ENCODE measurements at places on chromosomes 3 and 15.

- DNase-seq, result peak; percentile 20
These were observed 26.9 kb downstream of the PIERCE2 start for GRCh38 chr15:55434989-55435825.

DNA sequence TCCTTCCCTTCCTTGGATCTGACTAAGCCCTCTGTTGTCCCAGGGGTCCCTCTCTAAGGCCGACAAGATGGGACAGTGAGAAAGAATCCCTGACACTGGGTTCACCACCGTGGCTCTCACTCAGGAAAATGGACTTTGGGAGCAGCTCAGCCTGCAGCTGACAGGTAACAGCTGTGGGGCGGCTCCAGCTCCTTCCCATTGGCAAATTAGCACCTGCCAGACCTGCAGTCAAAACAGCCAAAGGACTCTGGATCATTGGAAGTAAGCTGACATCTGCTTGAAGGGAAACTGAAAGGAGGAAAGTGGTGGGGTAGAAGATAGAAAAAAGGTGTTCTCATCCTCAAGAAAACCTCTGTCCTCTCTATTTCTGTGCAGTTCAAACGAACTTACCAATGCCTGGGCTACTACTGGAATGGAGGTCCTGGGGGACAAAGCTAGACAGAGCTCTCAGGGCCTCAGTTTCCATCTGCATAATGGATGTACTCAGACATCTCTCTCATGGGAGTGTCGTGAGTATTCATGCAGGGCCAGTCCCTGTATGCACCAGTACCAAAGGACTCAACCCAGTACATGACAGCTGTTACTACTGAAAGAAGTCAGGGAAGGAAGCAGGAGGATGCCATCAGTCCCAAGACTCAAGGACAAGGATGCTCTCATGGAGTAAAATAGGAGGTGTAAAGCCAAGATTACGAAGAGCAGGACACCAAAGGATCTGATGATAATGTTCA, 53.6 kb upstream of the DCLK3 start:
- DNase-seq, result no peak

DNA sequence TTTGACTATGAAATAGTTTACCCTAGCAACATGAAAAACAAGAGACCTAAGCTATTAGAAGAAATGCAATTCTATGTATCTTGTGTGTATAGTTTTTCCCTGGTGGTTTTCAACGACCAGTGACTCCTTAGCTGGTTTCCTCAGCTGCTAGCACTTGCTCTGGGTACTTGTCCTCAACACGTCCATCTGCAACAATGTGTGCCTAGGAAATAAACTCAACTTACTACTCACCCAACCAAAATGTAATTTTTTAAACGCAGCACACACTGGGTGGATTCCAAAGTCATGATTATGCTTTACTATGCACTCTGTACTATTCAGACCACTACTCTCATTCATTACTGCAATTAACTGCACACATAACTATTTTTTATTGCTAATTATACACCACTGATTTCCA, 31.0 kb downstream of the CPA3 start:
- peak; percentile 11 for DNase-seq

DNA sequence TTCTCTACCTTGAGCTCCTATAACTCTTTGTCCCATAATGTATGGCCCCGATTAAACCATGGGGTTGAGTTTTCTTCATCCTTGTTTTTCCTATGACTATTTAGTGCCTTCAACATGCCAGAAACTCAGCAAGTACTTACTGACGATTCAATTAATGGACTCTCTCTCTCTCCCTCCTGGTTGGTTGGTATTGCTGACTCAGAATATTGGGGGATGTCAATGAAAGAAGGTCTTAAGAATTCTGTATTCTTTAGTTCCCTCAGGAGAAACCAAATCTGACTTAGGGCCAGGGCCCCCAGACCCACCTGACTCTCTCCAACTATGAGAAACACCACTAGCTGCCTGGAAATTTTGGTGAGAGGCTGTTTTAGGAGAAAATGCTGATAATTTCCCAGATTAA, 40.8 kb downstream of the TM4SF4 start:
- no peak for DNase-seq

DNA sequence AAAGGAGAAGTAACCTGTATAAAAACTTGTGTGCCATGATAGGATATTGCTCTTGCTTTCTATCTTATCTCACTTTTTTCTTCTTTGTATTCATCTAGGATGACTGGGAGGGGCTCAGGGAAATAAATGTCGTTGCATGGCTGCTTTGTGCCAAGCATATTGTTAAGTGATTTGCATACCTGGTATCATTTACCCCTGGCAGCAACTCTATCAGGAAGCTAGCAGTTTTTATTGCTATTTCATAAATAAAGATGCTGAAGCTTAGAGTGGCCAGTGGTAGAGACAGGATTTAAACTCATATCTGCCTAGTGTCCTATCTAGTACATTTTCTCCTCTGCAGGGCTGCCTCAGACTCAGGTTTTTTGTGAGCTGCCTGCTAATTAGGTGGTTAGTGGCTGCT, 253.3 kb downstream of the PTPRG start:
- DNase-seq, result no peak

GRCh38 chr3:192726385-192726784, 956 bp downstream of the FGF12 start:
- no peak for DNase-seq

GRCh38 chr3:184592371-184593219, 31.0 kb downstream of the EPHB3 start:
- DNase-seq, result no peak

DNA sequence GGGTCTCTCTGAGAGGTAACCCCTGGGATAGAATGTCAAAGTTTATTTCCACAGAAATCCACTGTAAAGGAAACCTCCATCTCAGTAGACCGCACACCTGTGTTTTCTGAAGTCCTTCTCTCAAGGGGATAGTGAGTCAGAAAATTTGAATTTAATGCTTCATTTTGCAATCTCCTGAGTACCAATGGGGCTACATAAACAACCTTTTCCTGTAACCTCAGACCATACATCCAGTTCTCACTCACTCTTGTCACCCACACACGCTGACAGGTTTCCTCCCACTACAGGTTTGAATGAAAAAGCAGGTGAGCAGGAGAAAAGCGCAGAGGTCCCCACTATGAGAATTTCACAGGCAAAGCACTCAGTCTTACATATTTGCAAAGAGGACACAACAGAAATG, 165.3 kb upstream of the MCTP2 start:
- no peak for DNase-seq

GRCh38 chr15:81336568-81336967, 12.6 kb upstream of the STARD5 start:
- no peak for DNase-seq

GRCh38 chr15:36658312-36658711, 78.9 kb downstream of the CDIN1 start:
- DNase-seq, result no peak

DNA sequence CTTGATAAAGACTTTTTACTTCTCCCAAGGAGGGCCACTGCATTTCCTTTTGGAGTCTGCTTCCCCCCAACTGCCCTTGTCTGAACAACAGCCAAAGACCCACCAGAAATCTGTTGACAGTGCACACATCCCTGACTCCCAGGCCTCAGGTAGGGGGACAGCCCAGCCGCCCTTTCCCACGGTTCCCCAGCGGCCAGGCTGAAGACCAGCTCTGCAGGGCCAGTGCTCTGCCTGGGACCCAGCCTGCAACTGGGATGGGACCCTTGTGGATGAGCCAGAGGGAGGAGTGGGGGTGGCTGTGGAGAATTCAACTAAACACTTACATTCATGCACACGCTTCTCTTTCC, 8.1 kb upstream of the PRR23E start:
- no peak for DNase-seq

DNA sequence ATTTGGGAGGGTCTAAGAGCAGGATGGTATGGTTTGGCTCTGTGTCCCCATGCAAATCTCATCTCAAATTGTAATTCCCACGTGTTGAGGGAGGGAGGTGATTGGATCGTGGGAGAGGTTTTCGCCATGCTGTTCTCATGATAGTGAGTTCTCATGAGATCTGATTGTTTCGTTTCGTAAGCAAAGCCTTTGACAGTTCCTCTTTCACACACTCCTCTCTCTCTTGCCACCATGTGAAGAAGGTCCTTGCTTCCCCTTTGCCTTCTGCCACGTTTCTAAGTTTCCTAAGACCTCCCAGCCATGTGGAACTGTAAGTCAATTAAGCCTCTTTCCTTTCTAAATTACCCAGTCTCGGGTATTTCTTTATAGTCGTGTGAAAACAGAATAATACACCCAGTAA, 553.7 kb downstream of the TAFA4 start:
- DNase-seq, result no peak
